Transverse colon (tissue), 4 donors: ENCODE measurements at places on chromosomes 6 and 20. TPM values are rescaled to one million over a fixed set of nuclear protein-coding genes. Genes with fewer than 3 reads are reported as not detected.

GRCh38 chr20:15643713-15644112 lies 929.5 kb downstream of the KIF16B start:
- no peak for DNase-seq

GRCh38 chr6:149013586-149014344 lies 266.9 kb downstream of the UST start:
- DNase-seq, result no peak

DNA sequence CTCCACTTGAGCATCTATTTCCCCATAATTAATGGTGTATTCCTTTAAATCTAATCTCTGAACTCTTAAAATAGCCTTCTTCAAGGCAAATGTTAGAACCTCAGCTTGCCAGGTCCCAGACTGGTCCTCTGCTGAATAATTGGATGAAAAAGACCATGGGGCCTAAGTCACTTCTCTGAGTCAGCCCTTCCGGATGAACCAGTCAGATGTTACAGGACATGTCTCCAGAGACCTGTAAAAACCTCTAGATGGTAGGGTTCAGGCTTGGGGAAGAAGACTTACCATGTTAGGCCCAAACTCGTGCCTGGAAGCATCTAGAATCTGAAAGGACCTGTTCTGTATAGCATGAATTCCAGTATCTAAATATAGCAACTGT lies 97.3 kb downstream of the CDKAL1 start:
- DNase-seq, result no peak

DNA sequence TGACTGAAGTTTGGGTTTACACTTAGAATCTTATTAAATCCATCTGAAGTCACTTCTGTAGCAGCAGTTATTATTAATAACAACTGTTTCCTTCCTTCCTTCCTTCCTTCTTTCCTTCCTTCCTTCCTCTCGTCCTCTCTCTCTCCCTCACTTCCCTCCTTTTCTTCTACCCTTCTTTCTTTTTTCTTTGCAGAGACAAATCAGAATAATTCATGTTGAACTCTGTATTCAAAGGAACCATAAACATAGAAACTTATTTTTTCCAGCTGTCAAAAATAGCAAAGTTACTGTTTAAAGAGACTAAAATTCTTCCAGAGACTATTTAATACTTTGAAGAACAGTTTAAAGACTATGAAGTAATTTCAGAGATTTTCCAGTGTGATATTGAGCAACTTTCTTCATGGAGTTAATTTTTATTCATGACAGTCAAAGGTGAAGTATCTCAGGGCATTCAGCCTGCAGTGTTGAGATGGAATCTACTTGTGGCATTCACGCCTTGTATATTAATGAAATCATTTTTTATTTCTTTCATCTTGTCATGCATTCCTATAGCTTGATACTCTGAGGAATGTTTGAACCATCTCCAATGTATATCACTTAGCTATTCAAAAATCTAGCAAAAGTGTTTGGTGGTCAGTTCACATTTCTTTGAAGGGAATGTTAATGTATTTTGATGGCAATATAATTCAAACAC lies 109.7 kb downstream of the BCAS1 start:
- no peak for DNase-seq

DNA sequence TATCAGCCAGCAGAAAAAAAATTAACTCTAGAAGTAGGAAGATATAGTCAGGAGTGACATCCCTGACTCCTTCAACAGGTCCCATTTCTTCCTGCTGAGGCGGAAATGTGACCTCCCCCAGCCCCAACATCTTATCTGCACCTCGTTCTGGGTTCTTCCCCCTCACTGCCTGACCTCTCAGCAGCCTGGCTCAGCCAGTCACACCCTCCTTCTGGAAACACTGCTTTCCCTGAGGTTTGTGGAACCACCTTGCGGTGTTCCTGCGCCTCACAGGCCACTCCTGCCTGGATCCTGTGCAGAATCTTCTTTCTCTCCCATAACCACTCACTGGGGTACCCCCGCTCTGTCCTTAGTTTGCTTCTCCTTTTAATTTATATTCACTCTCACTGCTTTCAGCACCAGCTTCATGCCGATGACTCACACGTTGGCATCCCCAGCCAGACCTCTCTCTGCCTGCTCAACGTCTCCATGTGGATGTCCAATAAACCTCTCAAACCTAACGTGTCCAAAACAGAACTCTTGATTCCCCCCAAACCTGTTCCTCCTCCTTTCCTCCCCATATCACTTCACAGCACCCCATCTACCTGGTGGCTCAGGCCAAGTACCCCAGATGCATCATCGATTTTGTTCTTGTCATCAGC lies 222.8 kb upstream of the PLN start:
- no peak for DNase-seq

GRCh38 chr20:13995841-13996240 lies 525 bp downstream of the MACROD2 start:
- DNase-seq, result peak; percentile 59

GRCh38 chr6:158772851-158773371 lies 46.3 kb downstream of the EZR start:
- DNase-seq, result peak; percentile 85

DNA sequence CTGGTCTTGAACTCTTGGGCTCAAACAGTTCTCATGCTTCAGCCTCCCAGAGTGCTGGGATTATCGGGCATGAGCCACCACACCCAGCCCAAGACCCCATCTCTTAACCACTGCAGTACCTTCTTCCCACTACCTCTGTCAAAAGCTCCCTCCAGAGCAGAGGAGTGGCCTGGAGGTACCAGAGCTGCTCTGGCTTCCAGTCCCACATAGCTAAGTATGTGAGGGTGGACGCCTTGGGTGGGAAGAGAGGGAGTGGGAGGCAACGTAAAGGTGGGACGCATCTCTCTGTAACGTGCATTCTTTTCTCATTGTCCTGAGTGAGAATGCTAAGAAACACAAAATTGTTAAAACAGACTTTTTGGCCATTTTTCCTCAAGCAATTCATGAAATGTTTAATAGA lies 24.5 kb downstream of the TM9SF4 start:
- DNase-seq, result no peak

GRCh38 chr6:164845773-164846172 lies 463.6 kb downstream of the C6orf118 start:
- no peak for DNase-seq

DNA sequence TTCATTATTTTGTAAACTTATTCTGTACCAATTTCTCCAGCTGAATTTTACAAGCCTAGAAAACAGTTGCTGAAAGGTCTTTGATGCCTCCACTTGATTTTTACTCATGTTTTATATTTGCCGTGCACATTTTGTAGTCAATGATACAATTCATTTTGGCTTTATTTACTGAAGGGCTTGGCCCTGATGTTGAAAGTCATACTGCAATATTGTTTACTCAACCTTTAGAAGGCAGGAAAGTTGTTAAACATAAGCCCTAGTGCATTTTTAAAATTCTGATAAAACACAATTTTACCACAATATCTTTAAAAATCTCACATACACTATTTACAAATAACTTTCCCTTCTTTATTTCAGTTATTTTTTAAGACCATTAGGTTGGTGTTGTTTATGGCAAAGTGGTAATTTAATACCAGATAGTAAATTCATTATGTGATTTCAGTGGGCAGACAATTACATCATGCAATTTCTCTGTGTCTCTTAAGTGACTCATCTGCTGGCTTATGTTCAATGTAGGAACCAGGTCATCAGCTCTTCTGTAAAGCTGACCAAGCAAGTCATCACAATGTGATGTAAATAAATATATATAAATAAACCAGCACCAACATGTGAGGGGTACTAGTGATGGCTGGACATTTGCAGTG lies 121.1 kb upstream of the SLC35B3 start:
- DNase-seq, result no peak

- no peak for DNase-seq
Observed at GRCh38 chr20:9632991-9633390, 118.6 kb downstream of the LAMP5 start.

Gene KIF25
- not detected for total RNA-seq

Gene HLA-DRB1
- total RNA-seq, result 14.3 TPM

Gene HRH3
- not detected for total RNA-seq

Gene COL11A2
- total RNA-seq, result 0.75 TPM

Gene AGER
- total RNA-seq, result 2.3 TPM

Gene OVOL2
- total RNA-seq, result 30.4 TPM
